ENCODE measurements at places on chromosomes 6 and 20.

DNA sequence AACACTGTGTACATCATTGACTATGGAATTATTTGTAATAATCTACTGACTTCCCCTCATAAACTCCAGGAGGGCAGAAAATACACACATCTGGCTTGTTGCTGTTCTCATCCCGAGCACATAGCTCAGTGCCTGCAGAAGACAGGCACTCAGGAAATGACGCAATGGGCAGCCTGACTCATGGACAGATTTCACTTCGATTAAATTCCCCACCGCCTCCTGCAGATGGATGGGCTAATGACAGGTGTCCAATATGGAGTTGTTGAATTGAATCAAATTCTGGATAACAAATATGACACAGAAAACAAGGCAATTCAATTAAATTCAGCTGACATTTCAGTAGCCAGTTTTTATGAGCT is 9.1 kb downstream of the ANKRD60 start:
- no peak for DNase-seq

GRCh38 chr6:155126727-155127439 is 131.8 kb downstream of the TIAM2 start:
- no peak for DNase-seq

DNA sequence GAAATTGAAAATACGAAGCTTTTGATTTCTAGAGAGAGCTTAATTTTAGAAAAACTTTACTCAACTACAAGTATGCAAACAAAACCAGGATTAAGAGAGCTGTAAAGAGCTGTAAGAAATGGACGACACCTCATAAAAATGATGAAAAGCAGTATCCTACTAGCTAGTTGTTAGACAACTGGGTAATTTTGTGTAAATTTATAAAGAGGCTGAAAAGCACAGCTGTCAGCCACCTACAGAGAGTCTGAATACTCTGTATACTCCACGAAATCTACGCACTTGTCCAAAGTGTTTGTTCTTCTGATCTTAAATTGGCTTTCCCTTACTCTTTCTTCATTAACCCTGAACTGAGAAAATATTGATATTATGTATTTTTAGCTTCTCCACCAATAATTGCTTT is 808.4 kb upstream of the EPHA7 start:
- no peak for DNase-seq

DNA sequence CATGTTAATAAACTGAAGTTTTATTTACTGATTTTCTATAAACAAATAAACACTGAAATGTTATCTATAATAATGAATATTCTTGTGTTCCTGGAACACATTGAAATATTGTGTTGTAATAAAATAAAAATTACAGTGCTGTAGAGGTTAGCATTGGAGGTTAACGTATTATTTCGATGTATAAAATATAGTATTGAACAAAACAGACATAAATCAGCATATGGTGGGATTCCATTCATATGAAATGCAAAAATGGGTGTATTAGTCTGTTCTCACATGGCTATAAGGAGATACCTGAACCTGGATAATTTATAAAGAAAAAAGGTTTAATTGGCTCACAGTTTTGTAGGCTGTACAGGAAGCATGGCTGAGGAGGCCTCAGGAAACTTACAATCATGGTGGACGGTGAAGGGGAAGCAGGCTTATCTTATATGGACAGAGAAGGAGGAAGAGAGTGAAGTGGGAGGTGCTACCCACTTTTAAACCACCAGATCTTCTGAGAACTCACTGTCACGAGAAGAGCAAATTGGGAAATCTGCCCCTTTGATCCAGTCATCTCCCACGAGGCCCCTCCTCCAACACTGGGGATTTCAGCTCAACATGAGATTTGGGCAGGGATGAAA is 24.6 kb upstream of the BMP6 start:
- no peak for DNase-seq

Data from neuronal stem cell (in vitro differentiated cells).